HepG2 (cell line): ENCODE measurements at places on chromosomes 1 and 21.

DNA sequence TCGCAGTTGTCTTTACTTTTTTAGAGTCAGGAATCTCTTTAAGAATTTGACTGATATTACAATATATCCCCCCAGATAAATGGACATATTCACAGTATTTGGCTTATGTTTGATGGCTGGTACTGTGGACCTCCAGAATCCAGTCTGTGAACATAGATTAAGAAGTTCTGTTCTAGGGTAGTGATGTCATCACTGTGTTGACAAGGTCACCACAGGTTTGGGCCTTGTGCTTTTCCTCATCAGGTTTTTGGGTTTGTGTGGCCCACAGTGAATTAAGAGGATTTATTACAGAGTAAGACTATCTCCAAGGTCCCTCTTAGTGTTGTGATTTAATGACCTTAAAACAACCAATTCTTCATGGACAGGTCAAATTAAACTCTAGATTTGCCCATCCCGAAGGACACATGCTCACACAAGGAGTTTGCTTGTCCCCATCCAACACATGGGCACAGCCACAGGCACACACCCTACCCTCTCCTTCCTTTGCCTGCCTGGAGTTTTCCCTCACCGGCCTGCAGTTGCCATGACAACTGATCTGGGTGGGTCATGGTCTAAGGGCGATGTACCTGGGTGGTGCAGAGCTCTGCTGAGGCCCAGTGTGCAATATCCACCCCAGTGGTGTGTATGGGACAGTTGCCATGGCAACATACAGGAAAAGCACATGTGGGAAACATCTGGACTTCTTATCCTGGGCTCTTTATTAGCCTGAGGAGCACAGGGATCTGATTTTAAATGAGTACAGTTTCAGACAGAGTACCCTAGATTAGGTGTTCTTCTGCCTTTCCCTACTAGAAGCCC is 98.6 kb downstream of the NAV1 start:
- no peak for DNase-seq

DNA sequence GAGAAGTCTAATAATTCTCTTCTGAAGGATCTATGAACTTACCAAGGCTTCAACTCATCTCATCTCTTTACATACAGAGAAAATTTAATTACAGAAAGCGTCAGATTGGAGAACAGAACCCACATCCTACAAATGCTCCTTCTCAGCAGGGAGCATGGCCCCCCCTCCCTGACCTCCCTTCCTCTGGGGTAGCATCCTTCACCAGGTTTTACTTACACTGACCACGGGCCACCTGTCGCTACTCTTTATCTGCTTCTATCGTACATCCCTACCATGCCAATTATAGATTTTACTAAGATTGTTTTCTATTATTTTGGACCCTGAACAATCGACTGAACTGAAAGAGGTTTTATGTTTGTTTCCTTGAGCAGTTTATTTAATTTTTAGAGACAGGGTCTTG is 25.8 kb downstream of the RIPPLY3 start:
- no peak for DNase-seq

DNA sequence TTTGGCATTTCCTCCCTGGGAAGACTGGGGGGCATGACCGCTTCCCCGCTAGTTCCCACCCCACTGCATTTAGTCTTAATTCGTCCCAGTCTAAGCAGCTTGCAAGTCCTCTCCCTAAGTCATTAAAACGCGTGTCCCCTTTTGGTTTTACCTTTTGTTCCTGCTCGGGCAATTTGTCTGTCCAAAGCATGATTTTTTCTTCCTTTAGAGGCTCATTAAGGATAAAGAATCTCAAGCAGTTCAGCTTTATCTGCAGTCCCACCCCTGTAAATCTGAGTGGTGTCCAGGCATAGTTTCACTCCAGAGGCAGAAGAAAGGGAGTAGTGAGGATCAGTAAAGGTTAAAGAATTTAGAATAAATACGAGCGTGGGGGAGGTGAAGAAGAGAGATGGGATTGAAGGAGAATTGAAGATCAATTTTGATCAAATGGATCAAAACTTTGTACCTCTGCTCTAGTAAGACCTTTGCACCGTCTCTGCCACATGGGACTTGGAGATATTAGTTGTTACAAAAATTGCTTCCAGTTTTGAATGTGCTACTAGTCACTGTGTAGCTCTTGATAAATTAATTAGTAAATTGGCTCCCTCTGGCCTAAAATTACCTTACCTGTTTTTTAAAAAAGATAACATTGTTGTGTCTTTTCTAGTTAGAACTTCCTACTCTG is 989 bp upstream of the ETV3 start:
- no peak for DNase-seq

DNA sequence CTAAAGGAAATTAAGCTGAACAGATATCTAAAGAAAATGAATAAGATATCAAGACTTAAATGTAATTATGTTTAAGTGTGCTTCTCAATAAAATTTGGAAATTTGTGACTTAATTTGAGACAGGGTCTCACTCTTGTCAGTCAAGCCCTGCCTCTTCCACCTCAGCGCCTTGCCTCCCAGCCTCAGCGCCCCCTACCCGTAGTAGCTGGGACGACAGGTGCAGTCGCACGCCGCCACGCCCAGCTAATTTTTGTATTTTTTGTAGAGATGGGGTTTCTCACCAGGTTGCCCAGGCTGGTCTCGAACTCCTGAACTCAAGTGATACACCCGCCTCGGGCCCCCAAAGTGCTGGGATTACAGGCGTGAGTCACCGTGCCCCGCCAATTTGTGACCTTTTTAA is 117.0 kb downstream of the CLEC20A start:
- DNase-seq: no peak

- DNase-seq: no peak
Measured at GRCh38 chr1:160578175-160578524, 1.1 kb downstream of the CD84 start.

- no peak for DNase-seq
Measured at GRCh38 chr1:66278260-66279021, 255.5 kb upstream of the SGIP1 start.

- peak; percentile 80 for DNase-seq
Measured at GRCh38 chr1:93614986-93615581, 66.6 kb downstream of the BCAR3 start.

- DNase-seq: peak; percentile 29
Measured at GRCh38 chr1:201888282-201889089, at the start of gene SHISA4. TSS of gene SHISA4 (plus strand) at chr1:201888898. CDS start at chr1:201888995, 97 bp downstream.

GRCh38 chr1:102550729-102551384 is 554.1 kb upstream of the OLFM3 start:
- peak; percentile 22 for DNase-seq

DNA sequence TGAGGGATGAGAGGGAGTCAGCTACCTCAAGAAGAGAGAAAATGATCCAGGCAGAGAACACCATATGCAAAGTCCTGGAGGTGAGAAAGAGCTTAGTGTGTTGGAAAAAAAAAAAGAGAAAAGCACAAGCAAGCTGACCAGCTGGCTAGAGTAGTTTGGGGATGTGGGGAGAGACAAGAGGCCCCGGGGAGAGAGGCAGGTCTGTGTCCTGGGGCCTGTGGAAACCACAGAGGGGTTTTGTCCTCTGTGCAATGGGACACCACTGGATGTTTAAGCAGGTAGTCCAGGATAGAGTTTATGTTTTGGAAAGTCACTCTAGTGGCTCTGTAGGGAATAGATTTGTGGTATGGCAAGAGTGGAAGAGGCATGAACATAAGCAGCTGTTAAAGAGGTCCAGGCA is 14.4 kb upstream of the CHI3L1 start:
- DNase-seq: no peak

GRCh38 chr1:34057347-34058130 is 107.5 kb downstream of the CSMD2 start:
- DNase-seq: no peak

DNA sequence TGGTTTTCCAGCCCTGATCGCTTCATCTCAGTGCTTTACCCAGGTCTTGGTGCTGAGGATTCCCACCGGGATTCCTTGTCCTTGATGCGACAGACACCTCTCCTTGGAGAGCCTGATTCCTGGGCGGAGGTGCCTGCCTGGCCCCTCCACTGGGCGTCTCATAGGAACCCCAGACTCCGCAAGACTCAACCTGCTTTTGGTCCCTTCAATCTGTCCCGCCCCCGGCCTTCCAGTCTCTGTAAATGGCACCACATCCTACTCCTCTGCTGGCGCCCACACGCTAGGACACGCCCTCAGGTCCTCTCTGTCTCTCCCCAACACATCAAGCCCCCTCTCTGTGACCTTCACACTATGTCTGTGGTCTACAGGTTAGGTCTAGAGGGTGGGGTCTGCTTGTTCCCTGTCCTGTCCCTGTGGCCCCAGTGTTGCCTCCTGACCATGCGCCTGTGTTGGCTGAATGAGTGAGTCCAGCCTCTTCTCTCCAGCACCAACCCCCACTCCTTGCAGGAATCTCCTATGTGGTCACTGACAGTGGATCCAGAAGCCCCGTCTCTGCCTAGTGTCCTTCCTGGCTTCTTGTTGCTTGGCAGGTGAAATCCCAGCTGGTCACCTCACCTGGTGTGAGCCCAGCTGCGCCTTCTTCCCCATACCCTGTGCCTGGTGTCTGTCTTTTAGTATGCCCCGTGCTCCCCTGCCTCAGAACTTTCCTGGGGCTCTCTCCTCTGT is 119.7 kb upstream of the C1orf174 start:
- DNase-seq: no peak

GRCh38 chr1:209564849-209565248 is 18.7 kb upstream of the CAMK1G start:
- no peak for DNase-seq

- DNase-seq: peak; percentile 20
Measured at GRCh38 chr1:151945725-151946722, 36.7 kb upstream of the THEM4 start.

GRCh38 chr1:47630346-47630745 is 192.5 kb downstream of the FOXD2 start:
- DNase-seq: no peak

- DNase-seq: no peak
Measured at GRCh38 chr1:217457016-217457415, 173.9 kb downstream of the GPATCH2 start.

DNA sequence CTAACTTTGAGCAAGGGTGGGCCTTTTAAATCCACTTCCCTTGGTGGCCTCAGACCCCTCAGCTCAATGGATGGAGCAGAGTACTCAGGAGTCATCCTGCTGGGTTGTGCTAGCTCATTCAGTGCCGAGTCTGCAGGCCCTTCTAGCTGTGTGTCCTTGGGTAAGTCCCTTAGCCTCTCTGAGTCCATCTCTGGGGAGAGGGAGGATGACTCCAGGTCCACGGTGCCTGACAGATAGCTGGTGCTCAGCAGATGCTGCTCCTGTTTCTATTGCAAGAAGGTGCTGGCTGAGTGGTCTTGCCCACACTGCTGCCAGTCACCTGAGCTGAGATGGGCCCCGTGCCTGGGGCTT is 11.0 kb downstream of the LDLRAP1 start:
- no peak for DNase-seq

GRCh38 chr1:166489670-166490436 is 323.1 kb upstream of the FAM78B start:
- DNase-seq: peak; percentile 31

GRCh38 chr1:234601301-234602017 is 8.5 kb downstream of the IRF2BP2 start:
- DNase-seq: peak; percentile 64

DNA sequence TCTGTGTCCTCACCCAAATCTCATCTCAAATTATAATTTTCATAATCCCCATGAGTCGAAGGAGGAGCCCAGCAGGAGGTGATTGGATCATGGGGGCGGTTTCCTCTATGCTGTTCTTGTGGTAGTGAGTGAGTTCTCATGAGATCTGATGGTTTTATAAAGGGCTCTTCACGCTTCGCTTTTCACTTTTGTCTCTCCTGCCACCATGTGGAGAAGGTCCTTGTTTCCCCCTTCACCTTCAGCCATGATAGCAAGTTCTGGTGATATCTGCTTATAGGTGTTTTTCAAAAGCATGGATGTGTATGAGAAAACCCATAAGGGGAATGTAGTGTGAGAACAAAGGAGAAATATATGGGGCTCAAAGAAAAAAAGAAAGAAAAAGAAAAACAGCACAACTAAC is 405.9 kb upstream of the RGS18 start:
- DNase-seq: no peak
